ENCODE measurements at places on chromosomes 4 and X.

GRCh38 chrX:13270360-13270759, 49.5 kb downstream of the ATXN3L start:
- no peak for DNase-seq

DNA sequence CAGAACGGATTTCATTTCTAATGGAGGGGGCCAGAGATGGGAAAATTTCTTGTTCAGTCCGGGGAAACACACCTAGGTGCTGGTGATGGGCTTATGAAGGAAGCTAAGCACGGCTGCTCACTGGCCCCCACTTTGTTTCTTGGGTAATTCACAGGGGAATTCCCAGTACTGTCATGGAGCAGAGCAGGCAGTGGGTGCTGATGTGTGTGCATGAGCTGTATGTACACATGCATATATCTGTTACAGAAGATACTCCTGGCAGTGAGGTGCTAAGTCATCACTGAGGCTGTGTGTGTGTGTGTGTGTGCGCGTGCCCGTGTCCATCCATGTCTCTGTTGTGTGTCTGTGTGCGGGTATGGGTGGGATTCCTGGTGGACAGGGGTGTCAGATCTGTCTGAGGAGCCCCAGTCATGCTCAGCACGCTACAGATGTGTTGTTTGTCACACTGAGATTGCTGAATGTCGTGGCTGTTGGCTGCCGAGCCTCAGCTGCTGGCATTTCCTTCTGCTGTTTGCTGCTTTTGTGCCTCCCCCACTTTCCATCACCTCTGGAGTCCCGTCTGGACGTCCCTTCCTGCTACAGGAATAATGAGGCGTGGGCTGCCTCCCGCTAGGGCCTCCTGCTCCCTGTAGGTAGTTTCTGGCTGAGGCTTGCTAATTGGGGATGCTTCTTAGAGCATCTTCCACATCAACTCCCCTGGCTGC, 53.3 kb downstream of the JADE1 start:
- no peak for DNase-seq

DNA sequence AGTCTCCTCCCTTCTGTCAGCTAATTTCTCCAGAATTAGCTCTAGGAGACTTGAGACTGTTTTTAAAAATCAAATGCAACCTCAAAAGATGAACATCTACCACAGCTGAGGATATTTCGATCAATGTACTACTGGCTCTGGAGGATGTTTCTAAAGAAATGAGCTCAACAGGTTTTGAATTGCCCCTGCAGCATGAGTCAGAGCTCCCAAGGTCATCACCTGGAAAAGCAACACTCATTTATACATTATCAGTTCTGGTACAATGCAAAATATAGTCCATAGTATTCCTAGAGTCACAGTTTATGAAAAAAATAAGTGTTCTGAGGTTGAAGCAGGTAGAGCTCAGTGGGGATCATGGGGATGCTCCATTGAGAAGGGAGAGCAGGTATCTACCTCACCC, 50.8 kb upstream of the MCF2 start:
- no peak for DNase-seq

DNA sequence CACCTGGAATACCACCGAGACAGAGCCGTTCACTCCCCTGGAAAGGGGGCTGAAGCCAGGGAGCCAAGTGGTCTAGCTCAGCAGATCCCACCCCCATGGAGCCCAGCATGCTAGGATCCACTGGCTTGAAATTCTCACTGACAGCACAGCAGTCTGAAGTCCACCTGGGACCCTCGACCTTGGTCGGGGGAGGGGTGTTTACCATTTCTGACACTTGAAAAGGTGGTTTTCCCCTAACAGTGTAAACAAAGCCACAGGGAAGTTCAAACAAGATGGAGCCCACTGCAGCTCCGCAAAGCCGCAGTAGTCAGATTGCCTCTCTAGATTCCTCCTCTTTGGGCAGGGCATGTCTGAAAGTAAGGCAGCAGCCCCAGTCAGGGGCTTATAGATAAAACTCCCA, 243.2 kb downstream of the RASL11B start:
- DNase-seq: no peak

DNA sequence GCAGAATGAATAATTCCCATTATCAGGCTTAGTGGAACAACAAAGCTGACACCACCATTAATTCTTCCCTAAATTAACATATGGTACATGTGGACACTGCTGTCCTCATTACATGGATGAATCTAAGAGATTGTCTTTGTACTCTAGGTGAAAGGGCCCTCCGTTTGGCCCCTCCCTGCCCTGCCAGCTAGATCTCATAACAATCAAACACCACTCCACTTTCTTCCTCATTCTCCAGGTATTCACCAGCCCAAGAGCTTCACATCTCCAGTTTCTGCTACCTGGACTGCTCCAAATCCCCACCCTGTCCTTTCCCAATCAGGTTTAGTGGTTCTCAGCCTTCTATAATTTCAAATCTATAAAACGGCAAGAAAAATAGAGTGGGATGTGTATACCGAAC, 3.8 kb downstream of the HSD17B11 start:
- DNase-seq: no peak

DNA sequence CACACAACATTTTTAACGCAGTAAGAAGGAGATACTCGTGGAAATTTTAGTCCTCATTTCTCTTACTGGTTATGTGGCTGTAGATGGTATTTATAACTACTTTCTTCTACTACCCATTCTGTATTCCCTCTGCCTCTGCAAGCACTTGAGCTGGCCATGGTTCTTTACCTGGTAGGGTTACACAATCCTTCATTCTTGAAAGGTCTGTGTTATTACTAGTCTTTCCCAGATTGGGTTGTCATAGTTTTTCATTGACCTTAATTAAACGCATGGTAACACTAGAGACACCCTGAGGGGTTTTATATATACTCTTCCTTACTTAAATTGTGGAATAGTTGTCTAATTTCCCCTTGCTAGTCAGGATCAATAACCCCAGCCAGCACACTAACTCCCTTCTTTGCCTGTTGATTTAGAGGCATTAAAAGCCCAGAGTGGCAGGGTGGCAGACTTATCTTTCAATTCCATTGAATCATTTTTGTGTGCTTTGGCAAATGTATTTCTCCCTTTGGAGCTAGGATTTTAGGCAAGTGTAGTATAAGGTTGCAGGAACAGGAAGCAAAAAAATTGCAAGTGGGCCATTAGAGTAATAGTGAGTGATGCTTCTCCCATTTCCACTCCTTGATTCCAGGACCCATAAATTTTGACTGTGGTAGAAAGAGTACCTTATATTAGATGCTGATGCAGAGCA, 113.6 kb upstream of the EMCN start:
- no peak for DNase-seq

GRCh38 chr4:113539408-113539807, 222.1 kb downstream of the CAMK2D start:
- DNase-seq: no peak

DNA sequence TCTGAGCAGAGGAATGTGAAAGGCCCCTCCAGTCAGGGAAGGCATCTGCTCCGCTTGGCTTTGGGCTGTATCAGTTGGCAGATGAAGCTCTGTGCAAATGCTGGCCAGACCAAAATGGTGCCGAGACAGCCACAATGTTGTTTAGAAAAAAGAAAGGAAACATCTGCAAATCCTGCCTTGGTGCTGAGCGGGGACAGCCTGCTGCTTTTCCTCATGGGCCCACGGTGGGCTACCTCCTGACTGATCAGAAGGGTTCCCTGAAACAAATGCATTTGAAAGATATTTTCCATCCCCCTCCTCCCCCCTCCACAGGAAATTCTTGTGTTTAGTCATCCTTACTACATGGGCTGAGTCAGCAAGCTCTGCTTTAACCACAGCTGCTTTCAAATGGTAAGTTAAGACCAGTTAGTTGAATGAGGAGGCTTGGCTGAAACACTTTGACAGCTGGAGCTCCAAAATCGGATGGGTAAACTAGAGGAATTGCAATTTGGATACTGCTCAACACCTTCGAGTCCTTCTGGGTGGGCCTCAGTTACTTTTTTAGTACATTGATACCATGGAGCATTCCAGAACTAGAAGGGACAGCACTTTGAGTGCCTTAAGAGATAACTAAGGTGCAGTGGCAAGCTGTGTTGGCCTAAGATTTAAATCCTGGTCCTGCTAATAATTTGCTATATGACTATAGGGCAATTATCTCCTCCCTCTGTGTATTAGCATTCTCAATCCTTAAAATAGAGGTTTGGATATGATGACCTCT, 36.0 kb downstream of the PLAC1 start:
- peak; percentile 61 for DNase-seq

GRCh38 chr4:8019396-8020365, 80.0 kb upstream of the AFAP1 start:
- DNase-seq: no peak

- no peak for DNase-seq
Observed at GRCh38 chrX:113389846-113390245, 549.2 kb upstream of the AMOT start.

- DNase-seq: peak; percentile 82
Observed at GRCh38 chr4:142373610-142374009, 472.5 kb downstream of the INPP4B start.

DNA sequence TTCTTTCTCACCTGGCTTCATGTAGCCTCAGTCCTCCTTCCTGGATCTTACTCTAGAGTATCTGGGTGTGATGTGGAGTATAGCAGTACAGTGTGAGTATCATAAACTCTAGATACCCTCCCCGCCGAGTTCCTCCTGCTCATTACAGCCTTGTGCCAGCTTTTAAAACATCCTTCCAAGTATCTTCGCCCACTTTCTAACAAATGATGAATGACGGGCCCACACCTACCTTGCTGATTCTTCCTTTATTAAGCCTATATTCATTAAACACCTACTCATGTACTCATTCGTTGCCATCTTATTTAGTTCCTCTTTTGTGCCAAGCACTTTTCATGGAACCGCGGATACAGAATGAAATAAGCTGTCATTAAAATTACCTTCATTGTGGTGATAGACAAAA, 1585.3 kb upstream of the TENM3 start:
- no peak for DNase-seq

DNA sequence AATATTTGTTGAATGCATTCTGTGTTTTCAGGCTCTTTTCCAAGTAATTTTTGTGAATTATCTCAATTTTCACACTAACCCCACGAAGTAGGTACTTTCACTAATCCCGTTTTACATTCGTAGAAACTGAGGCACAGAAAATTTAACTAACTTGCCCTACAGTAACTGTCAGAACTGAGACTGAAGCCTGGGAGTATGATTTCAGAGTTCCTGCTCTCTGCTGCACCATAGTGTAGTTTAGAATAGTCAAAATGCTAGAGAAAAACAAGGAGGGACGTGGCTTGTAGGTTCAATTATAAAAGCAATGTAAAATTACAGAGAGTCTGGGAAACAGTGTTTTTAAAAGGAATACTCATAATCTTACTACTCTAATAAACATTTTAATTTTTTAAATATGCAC, 2.2 kb downstream of the CLCN3 start:
- DNase-seq: no peak

GRCh38 chr4:157217708-157218107, 2.8 kb upstream of the GRIA2 start:
- DNase-seq: no peak

- peak; percentile 84 for DNase-seq
Observed at GRCh38 chr4:137390707-137391106, 141.6 kb downstream of the PCDH18 start.

- no peak for DNase-seq
Observed at GRCh38 chr4:36288731-36289426, 7.5 kb downstream of the DTHD1 start.

DNA sequence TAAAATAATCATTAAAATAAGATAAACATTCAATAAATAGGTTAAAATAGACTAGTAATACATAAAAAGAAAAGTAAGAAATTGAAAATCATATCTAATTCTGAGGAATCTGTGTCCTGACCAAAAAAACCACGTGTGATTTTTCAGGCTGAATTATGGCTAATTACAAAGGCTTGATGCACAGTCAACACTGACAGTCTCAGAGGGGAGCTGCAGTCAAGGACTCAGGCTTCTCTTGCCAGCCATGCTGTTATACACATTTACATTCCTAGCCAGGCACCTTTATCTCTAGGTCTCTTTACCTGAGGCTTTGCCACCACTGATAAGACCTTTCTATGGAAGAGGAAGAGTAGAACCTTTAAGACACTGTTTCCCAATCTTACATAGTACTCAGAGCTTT, 1737.7 kb upstream of the PCDH10 start:
- DNase-seq: no peak

DNA sequence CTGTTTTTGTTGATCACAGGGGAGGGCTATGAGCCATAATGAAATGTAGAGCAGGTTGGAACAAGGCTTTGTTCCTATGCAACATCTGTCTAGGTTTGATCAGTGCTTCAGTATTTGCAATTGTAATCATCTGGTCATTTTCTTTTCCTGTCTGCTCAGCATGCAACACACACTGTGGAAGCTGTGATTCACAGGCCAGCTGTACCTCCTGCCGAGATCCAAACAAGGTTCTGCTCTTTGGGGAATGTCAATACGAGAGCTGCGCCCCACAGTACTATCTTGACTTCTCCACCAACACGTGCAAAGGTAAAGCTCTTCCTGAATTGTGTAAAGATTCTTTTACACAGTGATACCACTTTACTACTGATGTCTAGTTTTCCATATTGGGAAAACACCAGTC, 181.9 kb upstream of the ANXA3 start:
- peak; percentile 14 for DNase-seq
